Iris pigment epithelial cell (primary cell): ENCODE measurements at places on chromosomes 16 and 17.

- DNase-seq: no peak
Observed at GRCh38 chr17:47285003-47285402, 31.4 kb downstream of the ITGB3 start.

DNA sequence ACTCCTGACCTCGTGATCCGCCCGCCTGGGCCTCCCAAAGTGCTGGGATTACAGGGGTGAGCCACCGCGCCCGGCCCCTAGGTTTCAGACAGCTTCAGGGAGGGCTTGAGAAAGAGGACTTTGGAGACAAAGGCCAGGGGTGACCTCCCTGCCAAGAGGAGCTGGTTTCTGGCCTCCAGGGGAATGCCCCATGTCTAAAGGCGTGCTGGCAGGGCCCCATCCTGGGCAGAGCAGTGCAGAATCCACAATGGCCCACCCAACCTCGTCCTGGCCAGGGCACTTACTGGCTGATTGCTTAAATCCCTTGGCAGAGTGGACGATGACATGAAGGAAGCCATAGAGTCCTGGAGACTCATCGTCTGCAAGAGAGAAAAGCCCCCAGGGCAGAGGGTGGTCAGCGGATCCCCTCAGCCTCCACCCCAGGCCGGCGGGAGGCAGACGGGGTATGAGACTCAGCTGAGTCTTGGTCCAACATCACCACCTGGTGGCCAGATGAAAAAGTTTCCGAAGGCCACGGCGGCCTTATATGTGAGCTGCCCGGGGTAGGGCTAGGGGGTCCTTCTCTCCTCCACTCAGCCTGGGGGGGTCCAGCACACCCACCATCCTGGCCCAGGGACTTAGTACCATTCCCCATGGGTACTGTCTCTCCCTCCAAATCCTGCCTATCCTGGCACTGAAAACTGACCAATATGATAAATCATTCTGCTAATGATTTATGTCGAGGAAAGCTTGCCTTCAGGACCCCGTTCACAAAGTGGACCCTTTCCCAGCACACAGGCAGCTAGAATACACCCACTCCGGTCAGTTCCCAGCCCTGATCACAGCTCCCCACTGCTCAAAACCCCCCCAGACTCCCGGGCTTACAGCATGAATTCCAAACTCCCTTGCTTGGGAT, 59.1 kb downstream of the TIMM22 start:
- DNase-seq: peak; percentile 59

DNA sequence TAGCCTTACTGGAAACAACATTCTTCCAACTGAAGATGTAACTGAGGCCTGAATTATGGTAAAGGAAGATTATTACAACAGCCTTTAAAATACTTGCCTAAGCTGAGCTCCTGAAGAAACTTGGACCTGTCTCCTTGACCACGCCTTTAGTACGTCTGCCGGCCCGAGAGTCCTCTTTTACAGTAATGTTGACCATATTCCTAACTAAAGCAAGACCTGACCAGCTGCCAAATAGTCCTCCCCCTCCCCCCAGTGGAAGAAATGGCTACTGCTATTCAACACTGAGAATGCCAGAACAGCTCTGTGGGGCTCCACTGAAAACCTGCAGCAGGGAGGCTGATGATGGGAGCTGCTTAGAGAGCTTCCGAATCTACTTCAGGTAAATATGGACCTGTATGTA, 12.6 kb upstream of the FOXJ1 start:
- DNase-seq: peak; percentile 50

DNA sequence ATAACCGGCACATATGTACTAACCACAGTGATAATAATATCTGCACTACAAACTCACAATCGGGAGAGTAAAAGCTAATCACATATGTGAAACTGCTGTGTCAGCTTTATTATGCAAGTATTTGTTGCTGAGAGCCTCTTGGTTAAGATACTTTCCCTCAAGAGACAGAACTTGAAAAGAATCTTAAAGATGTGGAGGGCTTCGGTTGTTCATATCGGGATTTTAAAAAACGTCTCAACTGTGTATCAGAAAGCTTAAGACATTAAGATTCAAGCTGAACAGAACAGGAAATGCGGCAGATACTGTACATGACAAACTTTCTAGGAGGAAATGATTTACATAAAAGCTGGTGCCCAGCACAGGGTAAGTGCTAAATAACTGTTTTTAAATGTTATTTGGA, 27.5 kb upstream of the HLF start:
- no peak for DNase-seq

DNA sequence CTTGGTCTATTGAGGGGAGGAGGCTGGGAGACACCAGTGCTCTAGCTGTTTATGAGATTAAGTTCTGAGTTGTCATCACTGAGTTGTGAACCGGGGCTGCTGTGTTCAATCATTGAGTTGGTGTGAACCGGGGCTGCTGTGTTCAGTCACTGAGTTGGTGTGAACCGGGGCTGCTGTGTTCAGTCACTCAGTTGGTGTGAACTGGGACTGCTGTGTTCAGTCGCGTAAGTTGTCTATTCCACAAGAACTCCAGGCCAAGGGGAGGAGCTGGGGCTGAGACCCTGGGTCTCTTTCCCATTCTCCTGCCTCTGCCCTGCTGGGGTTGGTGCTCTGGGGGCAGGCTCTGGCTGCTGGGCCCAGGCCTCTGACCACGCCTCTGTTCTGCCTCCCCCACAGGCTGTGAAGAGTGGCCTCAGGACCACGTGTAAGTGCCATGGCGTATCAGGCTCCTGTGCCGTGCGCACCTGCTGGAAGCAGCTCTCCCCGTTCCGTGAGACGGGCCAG, 24.5 kb downstream of the WNT9B start:
- DNase-seq: no peak

DNA sequence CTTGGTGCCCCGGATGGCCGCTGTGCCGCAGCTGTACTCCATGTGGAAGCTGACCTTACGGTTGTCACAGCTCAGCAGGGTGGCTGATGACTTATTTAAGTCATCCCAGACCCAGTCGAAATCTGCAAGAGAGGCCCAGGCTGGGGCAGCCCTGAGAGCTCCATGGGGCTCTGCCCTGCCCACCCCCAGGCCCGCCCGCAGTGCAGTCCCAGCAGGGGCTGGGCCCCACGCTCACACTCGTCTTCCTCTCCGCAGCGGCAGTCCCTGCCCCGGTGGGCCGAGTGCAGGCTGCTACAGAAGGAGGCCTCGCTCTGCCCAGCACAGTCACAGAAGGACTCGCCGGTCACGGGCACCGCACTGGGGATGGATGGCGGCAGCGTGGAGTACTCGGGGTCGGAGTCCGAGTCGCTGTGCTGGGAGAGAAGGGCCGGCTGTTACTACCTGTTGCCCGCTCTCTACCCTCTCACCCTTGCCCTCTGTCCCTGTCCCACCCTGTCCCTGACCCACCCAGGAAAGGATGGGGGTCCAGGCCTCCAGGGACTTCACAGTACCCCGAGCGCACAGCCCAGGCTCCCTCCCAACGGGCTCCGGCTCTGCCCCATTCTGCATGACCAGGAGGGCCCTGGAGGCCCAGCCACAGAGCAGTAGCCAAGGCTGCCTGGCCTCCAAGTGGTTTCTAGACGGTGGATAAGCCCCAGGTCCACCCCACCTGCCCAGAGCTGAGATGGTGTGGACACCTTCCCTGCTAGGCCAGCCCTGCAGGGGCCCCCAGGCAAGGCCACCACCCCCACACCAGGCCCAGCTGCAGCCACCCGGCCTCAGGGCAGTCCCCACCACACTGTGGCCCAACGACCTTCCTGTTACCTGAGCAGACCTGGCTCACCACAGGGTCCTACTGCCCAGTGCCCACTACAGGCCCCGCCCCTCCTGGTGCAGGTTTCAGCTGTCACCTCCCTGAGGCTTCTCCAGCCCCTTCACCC, 3.9 kb downstream of the SPSB3 start:
- no peak for DNase-seq

GRCh38 chr16:22291860-22292318, 5.3 kb upstream of the POLR3E start:
- DNase-seq: peak; percentile 25

- DNase-seq: no peak
Observed at GRCh38 chr16:5030251-5030870, 3.4 kb downstream of the NAGPA start.

DNA sequence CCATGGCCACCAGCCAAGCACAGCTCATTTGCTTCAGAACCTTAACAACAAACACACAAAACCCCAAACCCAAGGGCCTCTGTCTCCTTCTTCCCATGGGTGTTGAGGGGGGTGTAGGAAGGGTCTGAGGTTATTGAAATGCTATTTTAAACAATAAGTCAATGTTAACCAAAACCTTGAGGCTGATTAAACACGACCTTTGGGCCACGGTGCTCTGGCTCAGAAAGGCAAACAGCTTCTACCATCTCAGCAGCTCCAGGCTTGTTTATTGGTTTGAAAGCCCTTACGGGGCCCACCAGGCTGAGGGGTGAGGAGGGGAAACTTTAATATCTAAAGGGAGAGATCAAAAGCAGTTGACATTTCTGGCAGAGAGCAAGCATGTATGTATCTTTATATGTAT, 185.7 kb upstream of the IRX6 start:
- no peak for DNase-seq

DNA sequence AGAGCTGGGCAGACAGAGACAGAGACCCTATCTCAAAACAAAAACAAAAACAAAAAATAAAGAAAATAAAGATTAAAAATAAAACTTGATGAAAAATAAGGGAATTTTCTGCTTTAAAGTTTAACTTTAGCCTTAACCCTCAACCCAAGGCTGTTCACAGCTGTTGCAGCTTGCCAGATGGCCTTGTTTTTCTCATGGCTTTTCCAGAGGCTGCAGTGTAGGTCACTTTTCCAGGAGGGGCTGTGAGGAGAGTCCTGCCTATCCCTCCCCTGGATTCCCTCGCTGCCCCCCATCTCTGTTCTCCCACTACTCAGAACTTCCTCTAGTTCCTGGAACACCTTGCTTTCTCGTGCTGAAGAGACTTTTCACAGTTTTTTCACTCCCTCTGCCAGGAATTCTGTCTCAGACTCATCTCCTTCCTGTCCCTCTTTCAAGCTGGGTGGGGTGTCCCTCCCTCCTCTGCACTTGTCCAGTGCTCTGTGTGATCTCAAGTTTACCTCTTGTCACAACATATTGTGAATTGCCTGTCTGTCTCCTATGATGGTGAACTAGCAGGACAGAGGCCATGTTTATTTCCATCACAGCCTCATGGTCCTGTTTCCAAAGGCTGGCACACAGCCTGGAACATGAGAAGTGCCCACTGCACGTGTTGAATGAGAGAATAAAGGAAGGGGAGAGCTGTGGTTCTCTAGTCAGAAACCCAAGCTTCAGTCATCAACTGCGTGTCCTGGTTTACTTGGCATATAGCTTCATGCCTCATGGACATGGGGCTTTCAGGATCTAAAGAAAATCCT, 69.9 kb upstream of the MSI2 start:
- no peak for DNase-seq

- DNase-seq: no peak
Observed at GRCh38 chr16:82160226-82160625, 9.8 kb downstream of the MPHOSPH6 start.
